ENCODE measurements at places on chromosomes 1 and 21.

DNA sequence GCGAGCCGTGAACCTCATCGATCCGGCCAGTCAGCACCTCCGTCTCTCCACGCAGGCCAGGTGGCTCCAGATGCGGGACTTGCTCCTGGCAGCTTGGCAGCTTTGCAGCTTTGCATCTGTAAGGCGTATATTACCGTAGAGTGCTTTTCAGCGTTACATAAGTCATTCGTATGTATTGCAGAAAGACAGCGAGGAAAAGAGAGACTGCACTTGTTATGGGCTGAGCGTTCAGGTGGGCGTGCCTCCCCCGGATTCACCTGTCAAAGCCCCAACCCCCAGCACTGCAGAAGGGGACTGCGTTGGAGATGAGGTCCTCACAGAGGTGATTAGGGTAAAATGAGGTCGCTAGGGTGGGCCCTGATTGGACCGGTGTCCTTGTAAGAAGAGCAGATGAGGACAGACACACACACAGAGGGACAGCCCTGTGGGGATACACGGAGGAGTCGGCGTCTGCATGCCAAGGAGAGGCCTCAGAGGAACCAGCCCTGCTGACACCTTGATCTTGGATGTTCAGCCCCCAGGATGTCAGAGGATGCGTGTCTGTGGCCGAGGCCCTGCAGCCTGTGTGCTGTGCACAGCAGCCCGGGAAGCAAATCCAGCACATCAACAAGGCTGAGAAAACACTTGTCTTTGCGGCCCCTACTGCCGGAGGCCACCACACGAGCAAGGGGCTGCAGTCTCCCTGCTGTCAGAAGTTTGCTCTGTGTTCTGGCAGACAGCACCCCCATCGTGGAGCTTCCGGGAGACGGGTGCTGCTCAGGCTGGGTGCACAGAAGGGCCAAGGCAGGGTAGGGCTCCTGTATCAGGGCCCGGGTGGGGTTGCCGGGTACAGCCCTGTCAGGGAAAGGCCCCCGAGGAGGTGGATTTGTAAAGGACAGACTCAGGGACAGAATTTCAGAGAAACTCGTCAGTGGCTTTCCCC is 10.9 kb upstream of the AGPAT3 start:
- no peak for DNase-seq

DNA sequence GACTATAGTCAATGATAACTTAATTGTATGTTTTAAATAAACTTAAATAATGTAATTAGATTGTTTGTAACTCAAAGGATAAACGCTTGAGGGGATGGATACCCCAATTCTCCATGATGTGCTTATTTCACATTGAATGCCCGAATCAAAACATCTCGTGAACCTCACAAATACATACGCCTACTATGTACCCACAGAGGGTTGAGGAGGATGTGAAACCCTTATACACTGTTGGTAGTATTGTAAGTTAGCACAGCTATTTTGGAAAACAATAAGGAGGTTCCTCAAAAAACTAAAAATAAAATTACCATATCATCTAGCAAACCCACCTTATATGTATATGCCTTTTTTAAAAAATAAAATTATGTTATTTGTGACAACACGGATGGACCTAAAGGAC is 198.6 kb downstream of the MRPL39 start:
- no peak for DNase-seq

- DNase-seq, result no peak
Observed at GRCh38 chr1:158028969-158029368, 35.5 kb downstream of the KIRREL1 start.

DNA sequence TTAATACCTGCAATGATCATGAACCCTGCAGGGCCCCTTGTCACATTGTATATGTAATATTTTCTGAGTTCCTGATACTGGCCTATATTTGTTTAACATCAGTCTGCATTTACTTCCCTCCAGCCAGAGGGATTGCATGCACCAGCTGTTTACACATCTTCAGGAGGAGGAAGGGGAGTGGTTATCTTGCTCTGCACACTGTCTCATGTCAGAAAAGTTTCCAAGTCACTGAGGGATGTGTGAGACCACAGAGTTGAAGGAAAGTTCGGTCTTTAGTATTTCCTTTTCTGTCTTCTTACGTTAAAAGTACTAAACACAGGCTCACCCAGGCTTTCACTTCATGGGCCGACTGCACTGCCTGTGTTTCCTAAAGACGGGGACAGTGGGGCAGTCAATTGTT is 574.1 kb downstream of the LMO4 start:
- DNase-seq, result no peak

GRCh38 chr1:9823693-9823942 is 147 bp downstream of the CLSTN1 start:
- DNase-seq, result no peak

DNA sequence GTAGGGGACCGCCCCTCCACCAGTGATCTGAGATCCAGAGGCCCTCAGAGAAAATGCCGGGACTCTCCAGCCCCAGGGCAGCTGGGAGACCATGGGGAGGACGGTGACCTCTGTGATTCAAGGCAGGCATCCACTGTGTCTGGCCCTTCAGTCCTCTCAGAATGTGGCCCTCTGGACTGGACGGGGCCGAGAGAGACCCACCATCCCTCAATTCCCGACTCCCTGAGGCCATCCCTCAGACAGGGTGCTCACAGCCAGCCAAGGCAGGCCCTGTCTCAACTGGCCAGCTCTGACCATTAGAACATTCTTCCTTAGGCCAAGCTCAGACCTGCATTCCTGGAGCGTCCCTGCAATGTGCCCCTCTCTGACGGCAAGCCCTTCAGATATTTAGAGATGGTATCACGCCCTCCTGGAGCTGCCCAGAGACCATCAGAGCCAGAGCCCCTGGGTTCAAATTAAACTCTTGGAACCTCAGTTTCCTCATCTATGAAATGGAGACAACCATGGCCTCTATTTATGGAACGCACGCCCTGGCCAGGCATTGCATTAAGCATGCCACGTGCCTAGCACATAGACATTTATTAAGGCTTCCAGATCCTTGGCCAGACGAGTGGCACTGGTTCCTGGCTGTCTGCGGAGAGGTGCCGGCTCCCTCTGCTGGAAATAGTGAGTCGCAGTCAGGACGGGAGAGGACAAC is 9.6 kb upstream of the EPS8L3 start:
- peak; percentile 67 for DNase-seq

- DNase-seq, result no peak
Observed at GRCh38 chr1:209619696-209620486, 32.3 kb downstream of the LAMB3 start.

GRCh38 chr1:116168277-116169032 is 57.3 kb downstream of the MAB21L3 start:
- DNase-seq, result peak; percentile 87

DNA sequence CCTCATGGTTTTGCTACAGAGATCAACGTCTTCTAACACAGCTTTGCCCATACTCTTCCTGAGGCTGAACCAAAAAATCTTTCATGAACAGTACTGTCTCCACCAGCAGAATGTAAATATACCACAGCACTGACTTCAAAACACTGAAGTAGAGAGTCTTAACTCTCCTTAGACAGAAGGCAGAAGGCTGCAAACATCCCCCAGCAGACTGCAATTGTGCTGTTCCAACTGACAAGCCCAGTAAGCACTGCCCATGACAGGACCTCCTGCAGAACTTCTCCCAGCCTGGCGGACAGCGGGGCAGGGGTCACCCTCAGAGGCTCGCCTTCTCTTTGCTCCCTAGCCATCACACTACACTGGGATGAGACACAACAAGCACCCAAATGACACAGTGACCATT is 218.7 kb downstream of the RERE start:
- DNase-seq, result no peak

GRCh38 chr1:76481672-76482071 is 385.6 kb upstream of the ST6GALNAC5 start:
- DNase-seq, result no peak

DNA sequence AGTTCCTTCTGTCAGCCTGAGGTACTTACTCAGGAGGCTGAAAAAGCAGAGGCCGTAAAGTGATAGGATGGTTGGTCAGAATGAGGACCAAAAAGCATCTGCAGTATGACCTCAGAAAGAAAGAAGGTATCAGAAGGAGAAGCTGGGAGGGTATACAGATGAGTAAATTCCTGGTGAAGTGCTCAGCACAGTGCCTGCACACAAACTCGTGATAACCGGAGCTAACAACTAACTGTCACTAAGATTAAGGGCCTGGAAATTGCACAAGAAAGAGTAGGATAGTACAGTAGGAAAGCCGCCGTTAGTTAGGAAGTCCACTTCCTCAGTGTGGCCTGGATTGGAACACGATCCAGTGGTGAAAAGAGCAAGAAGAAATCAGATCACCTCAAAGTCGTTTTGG is 62.6 kb downstream of the VPS26C start:
- DNase-seq, result no peak

- no peak for DNase-seq
Observed at GRCh38 chr1:1050577-1051052, 23.5 kb downstream of the RNF223 start.

DNA sequence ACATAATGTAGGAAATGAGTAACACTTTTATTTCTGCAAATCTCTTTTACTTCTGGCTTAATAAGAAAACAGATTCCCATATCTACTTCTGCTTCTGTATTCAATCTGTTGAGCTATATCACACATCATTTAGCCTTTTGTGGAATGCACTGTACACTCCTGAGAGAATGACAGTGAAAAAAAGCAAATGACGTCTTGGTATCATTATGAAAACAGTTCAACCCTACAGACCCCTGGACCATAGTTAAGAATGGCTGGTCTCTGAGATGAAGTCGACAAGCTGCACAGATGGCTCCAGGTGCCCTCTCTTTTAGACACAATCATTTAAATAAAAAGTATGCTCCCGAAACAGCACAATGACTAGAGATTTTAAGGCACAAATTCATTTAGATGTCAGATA is 247.0 kb downstream of the RERE start:
- no peak for DNase-seq

GRCh38 chr1:235275223-235275622 is 52.8 kb downstream of the ARID4B start:
- no peak for DNase-seq

GRCh38 chr1:1232796-1233566 is 944 bp downstream of the B3GALT6 start:
- no peak for DNase-seq

DNA sequence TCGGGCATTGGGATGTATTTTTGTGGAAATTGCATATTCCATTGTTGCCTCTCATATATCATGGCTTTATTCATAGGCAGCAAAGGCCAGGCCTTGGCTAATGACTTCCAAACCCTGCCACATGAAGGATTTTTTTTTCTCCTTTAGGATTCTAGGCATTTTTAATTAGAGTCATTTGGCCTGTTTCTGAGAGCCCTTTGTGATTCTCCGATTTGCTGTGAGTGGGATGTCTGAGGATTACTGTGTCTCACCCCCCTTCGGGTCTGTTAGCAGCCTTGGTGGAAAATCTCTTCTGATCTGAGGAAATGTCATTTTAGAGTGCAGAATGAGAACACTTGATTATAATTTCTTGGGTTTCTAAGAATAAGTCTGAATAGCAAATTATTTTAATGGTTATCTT is 253.5 kb downstream of the NTNG1 start:
- no peak for DNase-seq

- DNase-seq, result no peak
Observed at GRCh38 chr1:14055442-14056223, 355.6 kb downstream of the PRDM2 start.

- DNase-seq, result no peak
Observed at GRCh38 chr1:98887507-98887906, 117.2 kb downstream of the PLPPR5 start.

GRCh38 chr1:14939527-14940284 is 213.8 kb upstream of the TMEM51 start:
- DNase-seq, result no peak

DNA sequence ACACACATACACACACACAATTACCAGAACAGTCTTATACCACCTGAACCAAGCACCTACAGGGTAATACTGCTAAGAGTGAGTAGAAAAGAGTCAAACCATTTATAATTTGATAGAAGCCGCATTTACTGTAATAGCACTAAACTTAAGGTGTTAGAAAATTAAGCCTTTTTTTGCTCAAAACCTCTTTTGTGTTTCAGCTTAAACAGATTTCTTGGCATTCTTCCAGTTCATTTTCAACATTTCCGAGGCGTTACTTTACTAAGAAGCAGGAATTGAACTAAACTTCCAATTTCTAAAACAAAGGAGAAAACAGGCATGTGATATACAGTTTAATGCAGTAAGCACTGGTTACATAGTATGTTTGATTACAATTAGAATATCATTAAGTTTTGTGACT is 387.2 kb downstream of the NCAM2 start:
- no peak for DNase-seq

DNA sequence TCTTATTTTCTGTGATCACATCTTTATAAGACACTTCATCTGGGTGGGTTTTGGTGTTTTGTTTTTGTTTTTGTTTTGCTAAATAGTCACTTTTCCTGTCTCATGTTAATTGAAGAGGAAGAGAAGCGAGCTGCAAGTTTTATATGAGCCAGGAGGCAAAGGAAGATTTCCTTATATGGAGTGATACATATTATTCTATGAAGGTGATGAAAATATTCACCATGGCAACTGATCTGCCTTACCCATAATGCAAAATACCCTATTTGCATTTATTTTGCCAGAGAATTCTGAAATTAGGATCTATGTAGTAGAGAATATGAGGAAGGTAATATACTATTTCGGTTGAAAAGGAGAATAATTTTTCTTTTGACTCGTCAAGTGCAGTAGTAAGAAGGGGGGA is 13.9 kb downstream of the CXADR start:
- DNase-seq, result no peak

- DNase-seq, result no peak
Observed at GRCh38 chr1:22821027-22821426, 110.4 kb downstream of the EPHB2 start.

DNA sequence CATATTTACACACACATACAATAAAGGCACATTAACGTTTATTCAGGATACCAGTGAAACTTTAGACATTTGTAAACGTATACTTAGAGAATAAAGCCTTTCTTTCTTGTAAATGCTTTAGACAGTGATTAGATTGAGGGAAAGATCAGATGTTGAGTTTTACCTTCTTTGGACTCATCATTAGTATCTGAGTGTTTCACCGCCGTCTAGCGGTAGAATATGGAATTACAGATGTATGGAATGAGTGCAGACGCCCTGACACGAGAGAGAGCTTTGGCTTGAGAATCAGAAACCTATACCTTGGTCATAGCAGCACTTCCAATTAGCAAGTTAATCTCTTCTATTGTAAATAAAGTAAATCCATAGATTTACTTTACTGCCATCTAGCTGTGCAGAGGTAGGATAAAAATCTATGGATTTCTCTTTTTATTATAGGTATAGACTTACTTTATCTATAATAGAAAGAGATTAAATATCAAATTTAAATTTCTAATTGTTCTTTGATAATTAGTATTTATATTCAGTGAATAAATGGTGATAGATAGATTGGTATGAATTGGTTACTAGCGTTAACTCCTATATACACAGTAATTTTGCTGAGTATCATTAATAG is 12.6 kb downstream of the FLG2 start:
- peak; percentile 42 for DNase-seq

- DNase-seq, result no peak
Observed at GRCh38 chr1:30684259-30684658, 39.1 kb downstream of the MATN1 start.

All from activated CD4-positive, alpha-beta T cell treated with anti-CD3 and anti-CD28 coated beads, Interleukin-2, amount 50 U/mL, for 48 hours (primary cell).